ENCODE measurements at places on chromosomes 2 and 18.
A peak's percentile ranks its signal among the peaks of the same experiment; 100 is the strongest.

DNA sequence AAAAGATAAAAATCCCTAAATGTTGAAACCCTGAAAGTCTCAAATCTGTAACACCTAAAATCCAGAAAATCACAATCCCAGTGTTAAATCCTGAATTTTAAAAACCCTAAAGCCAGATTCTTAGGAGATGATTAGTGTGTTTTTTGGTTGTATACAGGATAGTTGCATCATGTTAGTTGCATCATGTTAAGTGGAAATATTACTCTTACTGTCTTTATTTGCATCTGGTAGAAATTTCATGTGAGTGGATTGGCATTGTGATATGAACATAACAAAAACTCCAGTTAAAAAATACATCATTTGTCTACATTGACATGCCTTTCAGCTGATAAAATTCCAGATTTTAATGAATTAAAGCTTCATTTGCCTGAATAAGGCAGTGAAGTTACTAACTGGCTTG lies 683.1 kb upstream of the ACVR2A start:
- DNase-seq = no peak

DNA sequence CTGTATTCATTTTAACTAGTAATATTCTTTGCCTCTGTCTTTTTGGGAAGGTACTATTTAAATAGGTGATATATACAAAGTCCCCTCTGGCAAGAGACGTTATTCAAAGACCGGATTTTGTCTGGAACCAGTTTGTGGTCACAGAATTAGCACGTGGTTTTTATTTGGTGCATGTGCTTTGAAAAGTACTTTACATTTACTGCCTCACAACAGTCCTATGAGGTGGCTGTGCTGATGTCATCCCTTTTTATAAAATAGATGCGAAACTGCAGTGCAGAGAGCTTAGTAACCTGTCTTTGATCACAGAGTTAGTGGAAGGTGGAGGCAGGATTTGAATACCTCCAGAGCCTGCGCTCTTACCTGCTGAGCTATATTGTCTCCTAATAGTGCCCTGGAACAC lies 4.0 kb downstream of the LPIN1 start:
- peak; percentile 22 for DNase-seq

DNA sequence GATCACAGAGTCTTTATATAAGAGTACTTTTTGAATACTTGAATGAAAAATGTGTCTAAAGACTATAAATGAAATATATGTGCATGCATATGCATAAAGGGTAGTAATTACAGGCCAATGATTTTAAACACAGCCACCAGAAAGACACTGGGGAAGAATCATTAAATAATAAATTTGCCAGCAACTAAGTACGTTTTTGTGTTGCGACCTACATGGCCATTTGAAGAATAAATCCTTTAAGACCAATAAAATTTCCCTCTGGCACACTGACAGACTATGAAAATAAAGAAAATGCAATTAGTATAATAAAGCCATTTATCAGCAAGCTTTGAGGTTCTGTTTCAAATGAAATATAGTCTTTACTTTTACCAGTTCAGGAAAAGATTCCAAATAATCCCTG lies 1413.3 kb downstream of the LRP1B start:
- DNase-seq = no peak

DNA sequence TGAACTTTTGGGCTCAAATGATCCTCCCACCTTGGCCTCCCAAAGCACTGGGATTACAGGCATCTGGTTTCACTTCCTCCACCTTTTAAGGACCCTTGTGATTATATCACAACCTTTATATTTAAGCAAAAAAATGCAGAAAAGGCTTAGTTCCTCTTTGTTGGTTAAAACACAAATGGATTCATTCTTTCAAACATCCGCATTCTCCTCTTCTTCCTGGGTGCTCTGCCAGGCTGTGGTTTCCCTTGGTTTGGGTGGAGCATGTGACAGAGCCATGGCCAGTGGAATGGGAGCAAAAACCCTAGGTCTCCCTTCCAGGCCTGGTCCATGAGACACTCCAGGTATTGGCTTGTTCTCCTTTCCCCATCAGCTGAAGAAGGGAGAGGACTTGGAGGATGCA lies 9.9 kb upstream of the SLC66A3 start:
- DNase-seq = no peak

- DNase-seq = no peak
Observed at GRCh38 chr2:123609077-123609476, 416.0 kb upstream of the CNTNAP5 start.

DNA sequence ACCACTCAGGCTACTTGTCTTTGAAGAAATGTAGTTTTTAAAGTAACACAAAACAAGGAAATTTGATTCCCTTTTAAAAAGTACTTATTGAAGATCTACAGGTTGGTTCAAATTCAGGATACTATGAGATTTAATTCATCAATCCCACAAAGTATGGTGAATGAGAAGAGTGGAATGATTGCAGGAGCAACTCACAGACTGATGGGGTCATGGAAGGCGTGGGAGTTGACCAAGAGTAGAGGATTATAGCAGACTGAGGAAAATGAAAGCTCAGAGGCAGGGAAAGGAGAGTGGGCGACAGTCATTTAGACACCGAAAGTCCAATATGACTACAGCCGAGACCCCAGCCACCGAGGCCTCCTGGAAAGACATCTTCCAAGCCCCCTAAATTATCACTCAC lies 12.5 kb upstream of the DAPL1 start:
- no peak for DNase-seq

- DNase-seq = peak; percentile 30
Observed at GRCh38 chr2:133885847-133886246, 317.6 kb upstream of the NCKAP5 start.

DNA sequence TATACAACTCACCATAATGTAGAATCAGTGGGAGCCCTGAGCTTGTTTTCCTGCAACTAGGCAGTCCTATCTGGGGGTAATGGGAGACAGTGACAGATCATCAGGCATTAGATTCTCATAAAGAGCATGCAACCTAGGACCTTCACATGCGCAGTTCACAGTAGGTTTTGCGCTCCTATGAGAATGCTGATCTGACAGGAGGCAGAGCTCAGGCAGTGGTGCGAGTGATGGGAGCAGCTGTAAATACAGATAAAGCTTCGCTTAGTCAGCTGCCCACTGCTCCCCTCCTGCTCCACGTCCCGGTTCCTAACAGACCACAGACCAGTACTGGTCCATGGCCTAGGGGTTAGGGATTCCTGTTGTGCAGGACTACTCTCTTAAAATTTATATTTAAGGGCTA lies 255.3 kb upstream of the POU3F3 start:
- DNase-seq = no peak

DNA sequence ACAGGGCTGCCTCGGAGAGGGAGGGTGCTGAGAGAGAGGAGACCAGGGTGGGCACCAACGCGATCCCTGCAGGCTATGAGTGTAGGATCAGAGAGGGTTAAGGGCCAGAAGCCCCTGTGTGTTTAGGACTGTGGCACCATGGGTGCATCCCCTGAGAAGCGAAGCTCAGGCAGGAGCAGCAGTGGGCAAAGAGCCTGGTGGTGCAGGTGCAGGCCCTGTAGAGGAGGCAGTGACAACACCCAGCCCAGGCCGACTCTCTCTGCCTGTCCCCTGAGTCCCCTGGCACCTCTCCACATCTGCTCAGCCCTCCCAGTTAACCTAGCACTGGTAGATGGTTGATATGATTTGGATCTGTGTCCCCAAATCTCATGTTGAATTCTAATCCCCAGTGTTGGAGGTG lies 139.8 kb downstream of the RNF152 start:
- DNase-seq = no peak

GRCh38 chr2:26883956-26884355 lies 36.0 kb downstream of the DPYSL5 start:
- no peak for DNase-seq

- DNase-seq = no peak
Observed at GRCh38 chr2:231037731-231038482, 584 bp downstream of the C2orf72 start.

DNA sequence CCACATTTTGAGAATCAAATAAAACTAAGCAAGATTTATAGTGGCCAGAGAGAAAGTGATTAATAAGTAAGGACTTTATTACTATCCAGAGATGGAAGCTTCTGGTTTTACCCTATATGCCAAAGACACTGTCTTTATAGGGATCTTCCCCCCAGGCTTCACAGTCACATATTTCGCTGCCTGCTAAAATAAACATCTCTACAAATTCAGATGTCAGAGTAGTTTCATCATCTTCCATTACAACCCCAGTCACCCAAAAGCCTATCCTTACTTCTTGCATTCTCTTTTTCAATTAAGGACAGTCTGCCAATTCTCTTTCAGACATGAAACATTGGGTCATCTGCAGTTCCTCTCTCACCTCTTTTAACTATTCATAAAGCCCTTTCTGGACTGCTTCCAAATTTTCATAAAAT lies 28.3 kb downstream of the CREB1 start:
- DNase-seq = peak; percentile 90

DNA sequence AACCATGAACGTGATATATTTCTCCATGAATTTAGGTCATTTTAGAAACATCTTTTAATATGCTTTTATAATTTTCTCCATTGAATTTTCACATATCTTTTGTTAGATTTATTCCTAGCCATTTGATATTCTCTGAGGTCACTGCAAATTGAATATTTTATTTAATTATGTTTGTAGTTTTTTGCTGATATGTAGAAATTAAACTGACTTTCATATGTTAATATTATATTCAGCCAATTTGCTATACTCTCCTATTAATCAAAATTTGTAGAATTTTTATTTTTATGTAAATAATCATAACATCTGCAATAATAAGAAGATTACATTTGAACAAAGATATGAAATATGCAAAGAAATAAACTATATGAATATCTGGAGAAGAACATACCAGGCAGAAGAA lies 46.9 kb downstream of the RMDN2 start:
- no peak for DNase-seq

DNA sequence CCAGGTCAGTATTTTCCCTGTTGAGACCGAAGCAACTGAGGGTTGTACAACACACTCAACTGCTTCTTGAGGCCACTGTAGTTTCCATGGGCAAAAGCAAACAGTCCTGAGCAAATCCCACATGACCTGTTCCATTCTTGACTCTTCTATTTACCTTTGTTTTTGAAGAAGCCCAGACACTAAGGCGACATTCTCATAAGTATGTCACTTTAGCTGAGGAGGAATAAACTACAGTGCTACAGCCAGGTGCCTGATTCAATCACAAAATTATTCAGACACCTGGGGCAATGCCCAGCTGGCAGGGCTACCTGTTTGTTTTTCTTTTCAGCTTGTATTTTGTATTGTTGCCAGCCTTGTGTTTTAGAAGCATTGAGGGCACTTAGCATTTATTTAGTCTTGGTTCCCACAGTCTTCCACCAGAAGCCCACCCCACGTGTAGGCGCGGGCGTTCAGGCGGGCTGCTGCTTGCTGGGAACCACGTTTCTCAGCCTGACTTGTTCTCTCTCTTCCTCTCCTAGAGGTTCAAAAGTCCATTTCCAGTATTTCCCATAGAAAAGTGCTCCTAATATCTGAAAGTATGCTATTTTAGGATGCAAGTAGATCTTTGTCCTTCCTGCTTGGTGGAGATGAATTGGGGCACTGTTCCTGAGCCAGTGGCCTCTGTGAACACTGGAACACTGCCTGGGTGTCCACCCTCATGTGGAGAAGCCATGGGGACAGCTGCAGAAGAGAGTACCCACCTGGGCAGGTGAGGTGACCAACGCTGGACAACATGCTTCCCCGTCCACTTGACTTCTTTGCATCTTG lies 99.0 kb upstream of the COPS8 start:
- no peak for DNase-seq

GRCh38 chr2:178246696-178247095 lies 52.4 kb downstream of the OSBPL6 start:
- no peak for DNase-seq

DNA sequence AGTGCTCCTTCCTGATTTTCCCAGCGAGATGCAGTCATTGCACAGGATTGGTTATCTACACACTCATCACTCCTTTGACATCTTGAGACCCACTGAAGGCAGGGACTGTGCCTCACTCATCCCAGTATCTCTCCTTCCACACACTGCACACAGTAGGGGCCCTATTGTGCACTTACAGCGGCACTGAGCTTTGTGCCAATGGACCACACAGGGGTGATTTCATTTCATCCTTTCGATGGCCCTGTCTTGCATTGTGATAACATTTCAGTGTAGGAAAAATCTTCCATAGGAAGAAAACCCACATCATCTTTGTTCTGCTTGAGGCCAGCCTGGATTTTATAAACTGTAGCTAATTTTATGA lies 11.0 kb upstream of the LRRFIP1 start:
- no peak for DNase-seq

GRCh38 chr2:217709478-217710210 lies 293.2 kb downstream of the TNS1 start:
- DNase-seq = no peak

DNA sequence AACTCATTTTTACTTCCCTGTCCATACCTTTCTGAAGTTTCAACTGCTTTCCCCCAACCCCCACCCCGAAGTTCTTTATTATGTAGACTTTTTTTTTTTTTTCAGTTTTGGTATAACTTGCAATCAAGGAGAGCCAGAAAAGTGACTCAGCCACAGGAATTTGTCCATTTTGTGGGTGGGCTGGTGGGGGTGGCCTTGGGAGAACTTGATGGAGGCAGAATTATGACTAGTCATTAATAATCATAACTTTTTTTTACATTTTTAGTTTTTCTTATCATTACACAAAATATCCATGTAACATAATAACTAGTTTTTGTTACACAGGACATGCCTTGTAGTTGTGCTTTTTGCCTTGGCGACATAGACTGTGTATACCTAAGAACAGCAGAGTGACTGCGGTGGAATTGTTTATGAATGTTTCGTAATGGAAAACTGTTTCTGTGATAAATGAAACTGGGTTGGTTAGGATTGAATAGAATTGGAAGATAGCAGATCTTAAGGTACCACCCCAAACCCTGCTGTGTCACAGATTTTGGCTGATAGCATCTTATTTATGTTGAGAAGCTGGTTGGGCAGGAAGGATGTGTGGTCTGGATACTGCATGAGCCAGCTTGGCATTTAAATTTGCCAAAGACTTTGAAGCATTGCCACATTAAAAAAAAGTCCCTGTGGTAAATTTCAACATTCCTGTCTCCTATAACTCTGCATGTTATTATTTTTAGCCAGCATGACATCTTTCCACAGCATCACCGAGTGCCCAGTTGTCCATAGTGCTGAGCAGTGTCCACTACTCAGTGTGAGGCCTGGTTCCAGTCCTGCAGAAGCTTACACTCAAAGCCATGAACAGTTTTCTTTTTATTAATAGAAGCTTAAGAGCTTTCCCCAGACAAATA lies 30.7 kb downstream of the LYPD6B start:
- peak; percentile 98 for DNase-seq

DNA sequence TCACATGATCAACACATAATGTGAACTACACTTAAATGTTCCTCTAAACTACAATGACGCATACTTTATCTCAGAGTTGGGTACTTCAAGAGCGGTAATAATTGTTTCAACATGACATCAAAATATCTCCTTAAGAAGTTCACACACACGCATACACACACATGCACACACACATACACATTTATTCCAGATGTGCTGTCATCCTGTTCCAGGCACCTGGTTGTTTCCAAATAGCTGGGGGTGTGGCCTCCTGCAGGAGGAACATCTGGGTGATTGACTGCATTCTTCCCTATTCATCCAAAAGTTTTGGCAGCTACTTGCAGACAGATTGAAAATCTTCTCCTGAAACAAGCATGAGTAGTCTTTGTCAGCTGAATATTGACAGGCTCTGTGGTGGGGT lies 37.9 kb upstream of the PIK3C3 start:
- DNase-seq = no peak

- no peak for DNase-seq
Observed at GRCh38 chr2:74327627-74328026, 15.6 kb downstream of the SLC4A5 start.

GRCh38 chr2:66574701-66575624 lies 140.0 kb downstream of the MEIS1 start:
- peak; percentile 76 for DNase-seq
